ENCODE measurements at places on chromosomes 5 and 9.

DNA sequence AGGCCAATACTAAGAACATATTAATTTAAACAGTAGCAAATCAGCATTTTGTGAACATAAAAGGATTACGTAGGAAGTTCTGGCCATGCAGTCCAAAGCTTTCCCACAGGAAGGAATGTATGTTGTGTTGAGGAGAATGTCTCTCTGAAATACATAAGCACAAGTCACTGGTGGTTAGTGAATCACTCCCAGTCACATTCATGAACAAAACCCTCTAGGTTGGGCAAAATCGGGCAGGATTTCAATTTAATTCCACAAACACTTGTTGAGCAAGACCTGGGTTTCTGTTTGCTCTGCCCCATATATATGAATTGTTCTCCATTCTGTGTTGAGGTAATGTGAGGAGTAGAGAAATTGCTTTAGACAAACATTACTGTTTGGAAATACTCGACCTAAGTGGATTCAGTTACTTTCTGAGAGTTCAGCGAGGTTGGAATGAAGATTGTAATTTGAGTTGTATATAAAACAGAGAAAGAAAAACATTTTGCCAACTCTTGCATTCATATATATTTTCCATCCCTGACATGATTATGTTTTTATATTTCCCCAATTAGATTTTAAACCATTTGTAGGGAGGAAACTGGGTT, 127.6 kb upstream of the RPS23 start:
- no peak for DNase-seq

- DNase-seq: no peak
These were observed 453.3 kb downstream of the BNC2 start for GRCh38 chr9:16417161-16417560.

GRCh38 chr9:83435301-83435700, 102.9 kb downstream of the FRMD3 start:
- DNase-seq: no peak

GRCh38 chr5:29982457-29982856, 1211.0 kb upstream of the CDH6 start:
- DNase-seq: no peak

DNA sequence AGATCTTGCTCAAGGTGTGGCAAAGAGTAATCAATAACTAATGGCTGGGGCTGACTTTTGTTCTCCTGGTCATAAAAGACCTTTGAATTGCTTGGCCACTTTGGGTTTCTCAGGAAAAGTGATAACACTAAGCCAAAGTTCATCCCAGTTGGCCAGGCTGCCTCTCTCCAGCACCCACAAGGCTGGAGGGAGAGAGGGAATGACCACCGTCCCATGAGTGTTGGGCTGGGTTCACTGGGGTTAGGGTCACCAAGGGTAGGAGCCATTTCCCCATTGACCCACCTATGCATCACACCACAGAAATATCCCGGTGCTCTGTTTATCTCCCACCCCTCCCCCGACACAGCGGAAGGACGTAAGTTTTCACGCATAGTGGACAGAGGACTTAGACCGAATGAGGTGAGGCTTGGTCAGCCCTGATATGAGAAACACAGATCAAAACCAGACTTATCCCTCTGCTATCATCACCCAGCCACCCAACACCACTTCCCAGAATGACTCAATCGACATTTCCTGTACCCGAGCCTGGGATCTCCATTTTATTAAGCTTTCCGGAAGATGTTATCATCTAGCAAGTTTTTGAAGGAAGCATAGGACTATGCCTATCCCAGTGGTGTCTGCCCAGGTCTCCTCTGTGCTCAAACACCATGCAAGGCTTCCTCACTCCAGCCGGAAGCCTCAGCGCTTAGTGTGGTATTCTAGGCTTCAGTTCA, 27.0 kb upstream of the PPARGC1B start:
- no peak for DNase-seq

DNA sequence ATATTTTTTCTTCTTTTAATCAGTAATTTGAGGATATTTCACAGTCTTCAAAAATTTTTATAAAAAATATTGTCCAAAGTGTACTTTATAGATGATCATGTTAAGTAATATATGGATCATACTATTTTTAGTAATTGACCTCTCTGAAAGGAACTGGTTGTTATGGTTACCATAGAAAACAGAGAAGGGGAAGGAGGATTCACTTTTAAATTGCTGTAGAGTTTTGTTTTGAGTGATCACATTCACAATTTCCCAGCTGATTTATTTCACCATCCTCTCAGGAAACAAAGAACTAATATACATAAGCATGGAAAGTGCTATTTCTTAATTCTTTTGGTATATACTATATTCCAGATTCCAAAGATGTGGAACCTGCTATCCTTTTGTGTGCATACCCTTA, 56.5 kb upstream of the NREP start:
- no peak for DNase-seq

DNA sequence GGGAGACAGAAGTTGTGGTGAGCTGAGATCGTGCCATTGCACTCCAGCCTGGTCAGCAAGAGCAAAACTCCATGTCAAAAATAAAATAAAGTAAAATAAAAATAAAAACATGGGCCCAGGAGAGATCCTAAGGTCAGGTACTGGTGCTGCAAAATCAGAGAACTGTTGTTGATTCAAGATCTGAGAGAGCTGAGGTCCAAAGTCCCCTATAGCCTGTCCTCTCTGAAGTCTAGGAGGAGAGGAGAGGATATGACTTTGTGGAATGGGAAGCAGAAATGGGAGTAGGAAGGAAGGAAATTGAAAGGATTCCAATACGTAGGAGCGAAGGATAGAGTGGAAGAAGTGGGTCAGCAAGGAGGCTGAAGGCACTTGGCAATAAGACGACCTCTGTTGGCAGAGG, 4.6 kb upstream of the OR1L4 start:
- no peak for DNase-seq

GRCh38 chr9:1759009-1759408, 256.1 kb upstream of the SMARCA2 start:
- DNase-seq: no peak

DNA sequence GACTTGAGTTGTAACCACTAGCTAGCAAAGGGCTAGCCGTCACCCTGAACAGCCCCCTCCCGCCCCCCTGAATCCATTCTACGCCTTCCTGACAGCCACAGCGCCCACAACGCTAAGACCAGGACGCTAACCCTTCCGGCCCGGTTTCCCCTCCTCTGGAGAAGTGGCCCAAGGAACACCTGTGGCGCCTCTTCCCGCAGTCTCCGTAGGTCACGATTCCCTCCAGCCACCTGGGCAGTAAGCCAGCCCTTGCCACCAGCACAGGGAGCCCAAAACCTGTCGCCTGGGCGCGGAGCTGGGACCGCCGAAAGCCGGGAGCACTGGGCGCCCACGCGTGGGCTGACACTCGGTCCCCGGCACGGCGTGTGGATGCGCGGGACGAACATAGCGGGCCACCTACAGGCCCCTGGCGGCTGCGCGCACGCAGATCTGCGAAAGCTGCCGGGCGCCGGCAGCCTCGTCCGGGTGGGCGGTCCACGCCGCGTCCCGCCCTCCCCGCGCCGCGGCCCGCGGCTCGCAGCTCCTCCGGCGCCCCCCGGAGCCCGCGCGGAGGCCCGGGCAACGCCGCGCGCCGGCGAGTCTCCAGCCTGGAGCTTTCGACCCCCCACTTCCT, 596 bp downstream of the IRF1 start:
- DNase-seq: no peak

DNA sequence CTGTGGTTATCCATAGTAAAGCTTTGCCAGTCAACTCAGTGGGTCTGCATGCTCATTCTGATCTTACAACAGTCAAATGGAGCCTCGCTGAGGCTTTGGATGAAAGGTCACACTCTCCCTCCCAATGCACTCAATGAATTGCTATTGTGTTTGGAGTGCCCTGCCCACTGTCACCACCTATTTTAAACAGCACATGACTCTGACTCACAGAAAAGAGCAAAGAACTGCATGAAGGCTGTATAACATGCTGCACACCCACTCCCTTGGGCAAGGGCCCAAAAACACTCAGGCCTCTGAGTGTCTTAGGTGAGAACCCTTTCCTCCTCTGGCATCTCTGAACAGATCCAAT, 118.7 kb upstream of the CCDC112 start:
- no peak for DNase-seq

DNA sequence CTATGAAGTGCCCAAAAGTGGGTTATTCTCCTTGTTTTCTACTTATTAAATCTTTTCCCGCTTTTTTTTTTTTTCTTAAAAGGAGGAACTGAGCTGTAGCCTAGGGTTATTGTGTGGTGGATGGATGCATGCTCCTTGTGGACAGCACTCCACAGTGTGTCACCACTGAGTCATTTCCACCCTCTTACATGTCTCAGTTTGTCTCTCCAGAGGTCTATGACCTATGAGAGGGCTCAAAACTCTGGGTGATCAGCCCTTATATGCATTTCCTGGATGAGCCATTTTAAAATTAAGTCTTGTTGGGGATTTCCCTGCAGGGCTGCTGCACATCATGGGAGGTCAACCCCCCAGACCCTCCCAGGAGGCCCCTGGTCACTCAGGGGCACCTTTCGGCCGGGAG, 102.2 kb upstream of the MOCS2 start:
- DNase-seq: no peak

Measured in stimulated activated CD8-positive, alpha-beta memory T cell treated with anti-CD3 and anti-CD28 coated beads, Interleukin-2, amount 100 ng/mL, for 1 hour (primary cell).